ENCODE measurements at places on chromosomes 7 and 10.

DNA sequence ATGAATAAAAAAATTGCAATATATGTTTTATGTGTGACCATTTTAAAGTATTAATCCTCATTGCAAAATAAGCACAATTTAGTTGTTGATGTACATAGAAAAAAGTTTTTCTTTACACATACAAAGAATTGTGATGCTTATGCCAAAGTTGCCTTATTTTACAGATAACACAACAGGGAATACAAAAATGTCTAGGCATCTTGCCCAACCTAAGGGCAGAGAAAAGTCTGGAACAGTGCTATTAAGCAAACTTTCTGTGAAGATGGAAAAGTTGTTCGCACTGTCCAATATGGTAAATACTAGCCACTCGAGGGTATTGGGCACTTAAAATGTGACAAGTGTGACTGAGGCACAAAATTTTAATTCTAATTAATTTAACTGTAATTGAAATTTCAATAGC, 190.2 kb upstream of the HGF start:
- DNase-seq: no peak

GRCh38 chr7:148607151-148607661, 16.6 kb downstream of the C7orf33 start:
- no peak for DNase-seq

GRCh38 chr10:111146025-111146640, 69.3 kb downstream of the ADRA2A start:
- DNase-seq: no peak

GRCh38 chr10:48667960-48668590, 16.6 kb upstream of the WDFY4 start:
- DNase-seq: no peak

DNA sequence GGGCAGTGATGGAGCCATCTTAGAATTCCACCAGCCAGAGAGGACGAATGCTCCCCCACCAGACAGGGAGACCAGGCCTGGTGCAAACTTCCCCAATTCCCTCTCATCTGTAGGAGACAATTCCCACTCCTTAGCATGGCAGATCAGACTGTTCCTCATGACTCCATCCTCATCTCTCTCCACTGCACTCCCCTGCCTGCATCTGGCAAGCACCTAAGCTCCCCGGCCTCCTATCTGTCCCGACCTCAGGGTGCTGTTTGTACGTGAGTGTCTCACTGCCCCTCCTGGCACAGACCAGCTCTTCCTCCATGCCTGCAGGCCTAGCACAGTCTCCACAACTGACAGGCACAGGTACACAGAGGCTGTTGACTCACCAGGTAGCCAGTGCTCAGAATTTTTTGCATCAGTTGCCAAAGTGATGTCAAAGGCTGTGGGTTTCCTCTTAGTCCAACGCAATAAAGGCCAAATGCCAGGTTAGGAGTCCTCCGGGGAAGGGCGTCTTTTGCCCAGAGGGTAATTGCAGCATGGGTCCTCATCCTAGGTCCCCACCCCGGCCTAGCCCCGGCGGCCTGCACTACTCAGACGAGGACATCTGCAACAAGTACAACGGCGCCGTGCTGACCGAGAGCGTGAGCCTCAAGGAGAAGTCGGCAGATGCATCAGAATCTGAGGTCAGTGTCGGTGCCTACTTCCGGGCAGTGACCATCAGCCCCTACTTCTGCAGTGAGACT, 436.8 kb upstream of the FOXK1 start:
- DNase-seq: no peak

DNA sequence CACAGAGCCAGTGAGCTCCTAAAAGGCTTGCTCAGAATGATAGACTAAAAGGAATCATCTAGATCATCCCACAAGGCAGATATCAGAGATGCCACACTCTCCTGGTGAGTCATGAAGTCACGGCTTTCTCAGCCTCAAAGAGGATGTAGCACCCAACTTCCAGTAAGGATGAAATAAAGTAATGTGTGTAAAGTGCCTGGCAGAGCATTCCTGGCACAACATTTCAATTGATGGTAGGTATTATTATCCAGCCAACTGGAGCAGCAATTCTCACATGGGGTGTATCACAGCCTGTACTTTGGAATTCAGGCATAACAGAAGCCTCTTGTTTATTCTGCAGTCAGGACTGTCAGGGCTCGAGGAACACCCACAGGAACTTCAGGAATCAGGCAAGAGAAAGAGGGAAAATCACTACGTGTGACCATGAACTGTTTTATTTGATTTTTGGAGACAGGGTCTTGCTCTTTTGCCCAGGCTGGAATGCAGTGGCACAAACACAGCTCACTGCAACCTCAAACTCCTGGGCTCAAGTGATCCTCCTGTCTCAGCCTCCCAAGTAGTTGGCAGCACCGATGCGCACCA, 5.3 kb upstream of the NAT16 start:
- DNase-seq: no peak

GRCh38 chr7:75738604-75738974, at the start of gene HIP1:
TSS of gene HIP1 (minus strand) at chr7:75738941. CDS start at chr7:75738920, 21 bp downstream.
- no peak for DNase-seq

DNA sequence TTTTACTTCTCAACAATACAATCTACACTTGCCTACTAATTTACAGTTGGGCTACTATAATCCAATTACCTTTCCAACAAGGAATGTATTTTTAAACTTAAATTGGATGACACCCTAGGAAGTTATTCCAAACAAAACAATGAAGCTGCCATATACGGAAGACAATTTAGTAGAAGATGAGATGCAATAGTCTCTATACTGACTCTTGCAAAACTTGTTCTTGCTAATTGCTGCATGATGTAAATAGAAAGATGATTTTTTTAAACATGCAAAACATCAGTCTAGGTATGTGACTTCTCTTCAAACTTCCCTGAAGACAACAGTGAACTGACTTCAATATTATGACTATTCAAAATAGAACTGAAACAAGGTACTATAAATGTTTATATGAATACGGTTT, 17.6 kb downstream of the NT5C3A start:
- no peak for DNase-seq

DNA sequence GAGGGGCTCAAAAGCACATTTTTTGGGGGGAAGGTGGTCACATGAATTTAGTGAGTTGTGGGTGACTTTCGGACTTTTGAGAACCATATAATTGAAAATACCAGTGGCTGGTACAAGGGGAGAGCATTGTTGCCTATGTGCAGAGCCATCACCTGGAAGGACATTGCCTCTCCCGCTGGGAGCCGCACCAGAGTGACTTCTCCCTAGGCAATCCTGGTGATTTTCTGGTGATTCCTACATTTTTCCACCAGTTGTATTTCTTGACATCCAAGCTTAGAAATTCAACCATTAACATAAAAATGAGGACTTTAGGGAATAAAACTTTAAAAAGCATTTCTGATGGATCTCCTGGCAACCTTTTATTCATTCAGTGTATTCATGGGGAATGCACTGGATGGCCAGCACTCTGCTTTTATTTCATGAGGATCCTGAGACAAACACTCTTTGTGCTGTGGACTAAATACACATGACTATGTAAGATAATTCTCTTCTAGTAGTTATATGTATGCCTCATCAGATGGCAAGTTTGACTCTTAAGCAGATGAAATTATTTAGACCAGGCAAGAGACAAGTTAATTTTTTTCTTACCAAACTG, 41.8 kb upstream of the MKI67 start:
- DNase-seq: no peak
